ENCODE measurements at places on chromosomes 7 and 10.

- no peak for DNase-seq
Observed at GRCh38 chr10:99290306-99290705, 38.9 kb upstream of the CNNM1 start.

DNA sequence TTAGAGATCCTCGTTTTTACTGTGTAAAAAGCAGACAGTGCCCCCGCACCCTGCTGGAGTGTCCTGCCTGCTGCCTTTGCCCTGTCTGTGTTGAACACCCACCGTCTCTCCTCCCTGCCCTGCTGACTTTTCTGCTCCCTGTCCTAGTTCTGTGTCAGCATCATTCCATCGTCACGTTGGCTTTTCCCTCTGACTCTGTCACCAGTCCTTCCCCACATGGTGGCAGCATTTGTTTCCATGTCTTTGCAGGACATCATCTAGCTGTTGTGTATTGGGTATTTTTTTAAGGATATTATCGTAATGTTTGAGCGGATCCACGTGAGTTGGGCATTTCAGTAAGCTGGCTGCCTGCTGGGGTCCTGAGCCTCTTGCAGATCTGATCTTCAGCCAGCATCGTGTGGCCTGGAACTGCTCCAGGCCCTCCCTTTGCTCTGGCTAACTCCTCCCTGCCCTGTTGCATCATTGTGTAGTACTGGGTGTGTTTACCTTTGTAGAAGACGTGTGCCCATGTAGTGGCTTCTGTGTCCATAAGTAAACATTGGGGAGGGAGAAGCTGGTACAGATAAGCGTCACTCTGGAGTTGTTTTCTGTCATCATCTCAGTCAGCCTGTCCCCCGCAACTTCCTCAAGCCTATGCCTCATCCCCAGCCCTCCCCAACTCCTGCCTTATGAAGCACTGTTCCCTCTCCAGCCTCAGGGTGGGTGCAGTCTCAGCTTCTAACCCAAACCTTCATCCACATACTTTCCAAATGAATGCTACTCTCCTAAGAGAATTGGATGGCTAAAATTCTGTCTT, 44.3 kb downstream of the TRRAP start:
- no peak for DNase-seq

DNA sequence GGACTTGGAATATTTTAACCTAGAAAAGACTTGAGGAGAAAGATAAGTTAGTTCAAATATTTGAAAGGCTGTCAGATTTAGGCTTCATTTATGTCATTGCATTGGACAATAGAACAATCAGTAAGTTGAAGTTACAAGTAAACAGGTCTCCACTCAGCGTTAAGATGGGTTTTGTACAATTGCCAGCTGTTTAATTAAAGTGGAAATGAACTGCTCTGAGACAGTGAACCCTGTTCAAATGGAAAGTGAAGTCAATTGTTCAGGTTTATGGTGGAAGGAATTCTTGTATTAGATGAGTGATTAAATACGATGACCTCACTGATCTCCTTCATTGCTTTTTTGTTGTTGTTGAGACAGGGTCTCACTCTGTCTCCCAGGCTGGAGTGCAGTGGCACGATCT, 151.7 kb downstream of the PLXDC2 start:
- no peak for DNase-seq

DNA sequence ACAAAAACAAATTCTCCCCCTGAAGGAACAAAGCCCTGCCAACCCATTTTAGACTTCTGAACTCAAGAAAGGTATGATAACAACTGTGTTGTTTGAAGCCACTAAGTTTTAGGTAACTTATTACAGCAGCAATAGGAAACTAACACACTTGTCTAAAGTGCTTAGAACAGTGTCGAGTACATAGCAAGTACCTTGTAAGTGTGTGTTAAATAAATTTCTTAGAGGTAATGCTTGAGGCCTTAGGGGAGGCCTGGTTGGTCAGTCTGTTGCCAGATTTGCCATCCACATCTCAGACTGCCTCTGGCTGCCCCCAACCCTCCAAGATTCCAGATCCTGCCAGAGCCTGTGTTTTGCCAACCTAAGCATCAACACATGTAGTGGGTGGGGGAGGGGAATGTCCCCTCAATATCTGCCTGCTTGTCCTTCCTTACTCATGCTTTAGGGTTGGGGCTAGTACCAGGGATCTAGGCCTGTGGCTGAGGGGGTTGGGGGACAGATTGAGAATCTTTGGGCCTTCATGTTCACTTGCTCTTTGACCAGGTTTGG, 27.1 kb upstream of the PAX2 start:
- DNase-seq = no peak

GRCh38 chr7:29394321-29394720, 169.3 kb upstream of the PRR15 start:
- no peak for DNase-seq

- DNase-seq = no peak
Observed at GRCh38 chr7:2545746-2546425, 9.4 kb downstream of the BRAT1 start.

GRCh38 chr10:113689574-113689973, 9.9 kb downstream of the CASP7 start:
- DNase-seq = no peak

DNA sequence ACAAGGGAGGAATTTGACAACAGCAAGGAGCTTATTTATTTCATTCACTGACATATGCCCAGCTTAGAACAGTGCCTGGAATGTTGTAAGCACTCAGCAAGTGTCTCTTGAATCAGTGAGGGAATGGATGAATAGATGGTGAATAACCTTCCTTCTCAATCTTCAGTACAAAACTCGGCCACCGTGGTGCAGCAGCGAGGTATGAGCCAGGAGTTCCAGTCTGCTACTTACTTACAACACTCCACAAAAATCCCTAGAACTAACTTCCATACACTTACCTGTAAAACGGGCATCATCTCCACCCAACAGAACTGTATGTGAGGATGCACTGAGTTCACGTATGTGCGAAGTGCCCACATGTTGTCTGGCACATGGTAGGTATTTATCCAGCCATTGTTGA, 237.4 kb downstream of the WDR11 start:
- DNase-seq = no peak

GRCh38 chr10:35822316-35822715, 180.2 kb upstream of the FZD8 start:
- DNase-seq = peak; percentile 16

DNA sequence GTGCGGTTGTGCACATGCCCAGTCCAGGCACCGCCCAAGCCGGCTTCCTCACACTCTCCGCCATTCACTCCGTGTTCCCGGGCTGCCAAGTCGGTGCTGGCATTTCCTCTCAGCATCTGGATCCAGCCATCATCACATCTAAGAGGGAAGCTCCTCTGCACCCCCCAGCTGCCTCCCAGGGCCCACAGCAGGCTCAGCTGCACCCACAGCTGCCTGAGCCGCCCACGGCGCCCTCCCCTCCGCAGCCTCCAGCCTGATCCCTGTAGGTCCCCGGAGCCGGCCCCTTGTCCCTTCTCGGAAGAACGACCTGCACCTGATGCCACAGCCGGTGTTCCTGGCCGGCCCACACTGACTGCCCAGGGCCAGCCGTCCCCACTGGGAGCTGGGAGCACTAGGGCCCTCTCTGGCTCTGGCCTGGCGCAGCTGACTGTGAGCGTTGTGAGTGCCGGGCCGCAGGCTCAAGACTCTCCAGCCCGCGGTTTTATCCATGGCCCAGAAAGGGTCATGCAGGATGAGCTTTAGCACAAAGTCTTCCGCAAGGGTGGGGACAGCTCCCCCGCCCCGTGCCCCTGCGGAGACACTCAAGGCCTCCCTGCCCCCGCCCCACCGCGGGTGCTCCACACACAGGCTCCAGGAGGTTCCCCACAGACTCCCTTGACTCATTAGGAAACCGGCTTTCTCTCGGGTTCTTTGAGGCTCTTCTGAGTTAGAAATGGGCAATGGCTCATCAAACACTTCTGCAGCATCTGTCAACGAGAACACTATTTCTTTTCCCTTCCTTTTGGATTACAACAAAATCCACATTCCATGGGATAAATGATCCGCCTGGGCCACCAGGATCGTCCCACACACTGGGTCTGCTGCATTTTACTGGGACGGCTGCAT, 31.2 kb downstream of the CFAP46 start:
- no peak for DNase-seq

- DNase-seq = no peak
Observed at GRCh38 chr10:78703593-78703992, 365.2 kb upstream of the ZMIZ1 start.

DNA sequence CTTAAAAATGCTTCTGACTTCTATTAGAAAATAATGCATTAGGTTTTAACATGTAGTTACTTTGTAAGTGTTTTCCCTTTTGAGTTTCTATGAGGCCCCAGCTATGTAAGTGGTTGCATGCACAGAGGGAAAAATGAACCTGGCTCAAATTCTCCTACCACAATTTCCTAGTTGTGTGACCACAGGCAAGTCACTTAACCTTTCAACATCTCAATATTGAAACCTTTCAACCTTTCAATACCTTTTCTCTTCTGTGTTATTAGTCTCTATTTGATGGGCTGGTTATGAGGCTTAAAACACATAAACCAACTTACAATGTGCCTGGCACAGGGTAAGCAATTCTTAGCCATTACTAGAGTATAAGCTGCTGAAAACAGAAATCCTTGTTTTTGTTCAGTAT, 203.0 kb downstream of the KCND2 start:
- DNase-seq = no peak

- no peak for DNase-seq
Observed at GRCh38 chr7:100394077-100394476, 20.8 kb downstream of the PILRA start.

GRCh38 chr10:852386-852785, 79.1 kb downstream of the LARP4B start:
- no peak for DNase-seq

GRCh38 chr7:134364619-134365037, 47.9 kb upstream of the SLC35B4 start:
- DNase-seq = no peak

DNA sequence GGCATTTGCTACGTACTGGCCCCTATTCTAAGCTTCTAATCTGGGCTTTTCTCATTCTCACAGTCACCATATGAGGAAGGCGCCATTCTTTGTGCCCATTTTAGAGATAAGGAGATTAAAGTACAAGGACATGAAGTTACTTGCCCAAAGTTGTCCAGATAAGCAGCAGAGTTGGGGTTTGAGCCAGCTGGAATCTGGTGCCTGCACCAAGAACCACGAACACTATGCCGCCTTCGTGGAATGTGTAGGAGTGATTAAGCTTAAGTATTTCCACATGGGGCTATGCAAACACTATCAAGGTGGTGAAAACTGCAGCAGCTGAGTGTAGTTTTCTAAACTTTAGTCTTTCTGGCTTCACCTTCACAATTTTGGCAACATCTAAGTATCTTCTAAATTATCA, 342.7 kb upstream of the ETV1 start:
- no peak for DNase-seq

DNA sequence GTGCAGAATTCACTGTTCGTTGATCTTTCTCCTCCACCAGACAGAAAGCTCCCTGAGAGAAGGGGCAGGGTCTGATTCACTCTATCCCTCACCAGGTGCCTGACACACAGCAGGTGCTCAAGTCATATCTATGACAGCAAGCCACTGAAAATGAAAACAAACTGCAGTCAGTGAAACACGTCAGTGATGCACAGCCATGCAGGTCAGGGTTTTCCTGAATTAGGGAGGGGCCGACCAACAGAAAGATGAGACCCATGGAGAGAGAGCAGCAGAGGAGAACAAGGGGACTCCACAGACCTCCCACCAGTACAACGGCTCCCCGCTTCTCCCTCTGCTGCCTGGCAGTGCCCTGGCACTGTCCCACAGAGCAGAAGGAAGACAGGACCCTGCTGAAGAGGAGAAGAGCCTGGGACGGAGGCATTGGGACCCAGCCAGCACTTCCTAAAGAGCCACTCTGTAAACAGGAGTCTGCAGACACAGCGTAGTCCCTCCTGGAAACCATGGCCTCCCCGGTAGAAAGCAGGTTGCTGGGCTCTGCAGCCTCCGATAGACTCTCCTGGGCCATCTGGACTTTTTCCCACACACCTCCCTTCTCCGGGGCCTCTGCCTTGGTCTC, 50.3 kb downstream of the FAM53B start:
- DNase-seq = no peak

DNA sequence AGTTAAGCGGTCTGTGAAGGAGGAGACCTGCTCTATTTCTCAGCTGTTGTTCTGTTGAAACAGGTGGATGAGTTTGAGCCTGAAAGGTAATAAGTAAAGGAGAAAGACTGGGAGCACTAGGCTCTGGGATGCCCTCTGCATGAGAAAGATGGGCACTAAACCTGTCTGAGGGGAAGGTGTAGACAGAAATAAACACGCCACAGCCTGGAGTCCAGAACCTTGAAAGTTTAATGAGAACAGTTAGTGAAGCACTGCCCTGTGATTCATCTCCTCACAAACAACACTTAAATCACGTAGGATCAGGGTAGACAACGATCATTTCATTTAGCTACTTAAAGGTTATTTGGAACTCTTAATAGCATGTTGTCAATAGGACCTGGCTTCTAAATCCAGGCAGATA, 193.1 kb downstream of the PHTF2 start:
- no peak for DNase-seq

- DNase-seq = no peak
Observed at GRCh38 chr10:89516149-89516832, 19.1 kb downstream of the SLC16A12 start.

DNA sequence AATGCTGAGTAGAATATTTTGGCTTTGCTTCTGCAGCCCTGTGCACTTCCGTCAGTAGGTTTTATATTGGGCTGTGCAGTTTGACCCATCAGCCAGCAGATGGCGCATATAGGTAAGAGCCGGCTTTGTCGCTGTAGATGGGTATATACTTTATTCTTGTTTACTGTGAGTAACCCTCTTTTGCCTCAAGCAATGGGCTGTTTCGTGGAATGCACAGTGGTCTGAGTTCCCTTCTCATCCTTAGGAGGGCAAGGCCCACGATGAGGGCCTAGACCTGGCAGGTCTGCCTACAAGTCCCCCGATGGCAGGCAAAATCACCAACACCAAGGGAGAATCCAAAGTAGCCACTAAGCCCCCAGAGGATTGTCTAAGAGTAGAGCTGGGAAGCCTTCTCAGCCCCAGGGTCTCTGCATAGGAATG, 1002.9 kb upstream of the KCND2 start:
- DNase-seq = peak; percentile 27

DNA sequence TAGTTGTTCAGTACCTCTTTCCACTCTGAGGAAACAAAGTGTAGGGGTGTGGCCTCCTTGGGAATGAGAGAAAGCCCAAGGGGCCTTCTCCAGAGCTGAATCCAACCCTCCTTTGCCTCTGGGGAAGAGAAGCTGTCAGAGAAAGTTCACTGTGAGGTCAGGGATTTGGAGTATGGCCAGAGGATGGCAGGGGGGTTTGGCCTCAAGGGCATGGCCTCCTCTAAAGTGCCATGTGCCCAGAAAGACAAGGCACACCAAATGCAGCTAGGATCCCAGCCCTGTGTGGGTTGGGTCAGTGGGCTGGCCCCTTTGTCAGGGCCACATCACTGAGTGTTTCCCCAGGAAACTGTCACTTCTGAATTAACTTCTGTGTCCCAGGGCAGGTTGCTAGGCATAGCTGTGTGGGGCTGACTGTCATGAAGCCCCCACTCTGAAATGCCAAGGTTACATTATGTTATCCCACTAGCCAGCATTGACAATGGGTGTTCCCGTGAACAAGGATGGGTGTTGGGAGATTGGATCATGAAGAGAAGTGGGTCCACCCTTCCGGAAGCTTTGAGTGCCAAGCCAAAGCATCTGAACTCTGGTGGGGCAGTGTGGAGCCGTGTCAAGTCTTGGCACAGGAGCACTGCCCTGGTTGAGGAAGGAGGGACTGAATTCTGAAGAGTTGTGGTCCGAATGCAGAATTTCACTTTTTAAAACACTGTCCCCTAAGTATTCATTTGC, 123.3 kb downstream of the ZMIZ1 start:
- no peak for DNase-seq

- no peak for DNase-seq
Observed at GRCh38 chr7:131424219-131424822, 96.6 kb downstream of the MKLN1 start.
